ENCODE measurements at places on chromosomes 2 and 18. TPM values are rescaled to one million over a fixed set of nuclear protein-coding genes. Genes with fewer than 3 reads are reported as not detected.

The CPLX4 gene
- total RNA-seq: not detected

The PIEZO2 gene
- 0.57 TPM for total RNA-seq

The AFG3L2 gene
- 58.0 TPM for total RNA-seq

The EMILIN1 gene
- total RNA-seq: 0.31 TPM

The MOGAT1 gene
- total RNA-seq: not detected

- peak overlapping the region; percentile 92 for H3K27ac ChIP-seq
- peak overlapping the region; percentile 90 for H3K4me3 ChIP-seq
- H3K4me1 ChIP-seq: peaks cover 15% of the 10 kb centered on the region
- peaks cover 6% of the 10 kb centered on the region for H3K36me3 ChIP-seq
- DNase-seq: no peak
- H3K27me3 ChIP-seq: no peaks in the 10 kb centered on the region
These were observed 659 bp downstream of the FAM210A start for GRCh38 chr18:13725566-13726231.

- DNase-seq: no peak
- H3K27ac ChIP-seq: no peak overlapping the region
- no peaks in the 10 kb centered on the region for H3K4me1 ChIP-seq
- no peak overlapping the region for H3K4me3 ChIP-seq
- no peaks in the 10 kb centered on the region for H3K27me3 ChIP-seq
These were observed 1080.7 kb upstream of the CHAC2 start for GRCh38 chr2:52686935-52687334.

- DNase-seq: no peak
- H3K4me1 ChIP-seq: peaks cover 20% of the 10 kb centered on the region
- peak overlapping the region; percentile 98 for H3K27ac ChIP-seq
- no peaks in the 10 kb centered on the region for H3K36me3 ChIP-seq
- H3K4me3 ChIP-seq: peak overlapping the region; percentile 90
- no peaks in the 10 kb centered on the region for H3K27me3 ChIP-seq
These were observed 634 bp downstream of the CREB1 start for GRCh38 chr2:207530160-207531031.

DNA sequence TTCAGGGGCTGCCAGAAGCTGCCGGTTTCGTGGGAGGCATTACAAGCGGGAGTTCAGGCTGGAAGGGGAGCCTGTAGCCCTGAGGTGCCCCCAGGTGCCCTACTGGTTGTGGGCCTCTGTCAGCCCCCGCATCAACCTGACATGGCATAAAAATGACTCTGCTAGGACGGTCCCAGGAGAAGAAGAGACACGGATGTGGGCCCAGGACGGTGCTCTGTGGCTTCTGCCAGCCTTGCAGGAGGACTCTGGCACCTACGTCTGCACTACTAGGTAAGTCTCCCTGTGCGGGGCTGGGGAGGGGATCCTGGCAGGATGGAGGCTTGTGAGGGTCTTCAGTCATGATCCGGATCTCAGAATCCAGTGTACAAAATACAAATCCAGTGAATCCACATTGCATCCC lies 17.8 kb downstream of the IL1R2 start:
- H3K36me3 ChIP-seq: no peaks in the 10 kb centered on the region
- no peaks in the 10 kb centered on the region for H3K4me1 ChIP-seq
- H3K27me3 ChIP-seq: no peaks in the 10 kb centered on the region
- DNase-seq: no peak
- no peak overlapping the region for H3K4me3 ChIP-seq

- no peaks in the 10 kb centered on the region for H3K36me3 ChIP-seq
- no peaks in the 10 kb centered on the region for H3K27me3 ChIP-seq
- no peak overlapping the region for H3K4me3 ChIP-seq
- no peak for DNase-seq
These were observed 289.4 kb upstream of the HNRNPA3 start for GRCh38 chr2:176923205-176923604.

GRCh38 chr2:194745557-194746146 lies 911.4 kb upstream of the SLC39A10 start:
- no peaks in the 10 kb centered on the region for H3K36me3 ChIP-seq
- H3K27ac ChIP-seq: no peak overlapping the region
- no peaks in the 10 kb centered on the region for H3K4me1 ChIP-seq
- DNase-seq: no peak
- H3K27me3 ChIP-seq: no peaks in the 10 kb centered on the region

DNA sequence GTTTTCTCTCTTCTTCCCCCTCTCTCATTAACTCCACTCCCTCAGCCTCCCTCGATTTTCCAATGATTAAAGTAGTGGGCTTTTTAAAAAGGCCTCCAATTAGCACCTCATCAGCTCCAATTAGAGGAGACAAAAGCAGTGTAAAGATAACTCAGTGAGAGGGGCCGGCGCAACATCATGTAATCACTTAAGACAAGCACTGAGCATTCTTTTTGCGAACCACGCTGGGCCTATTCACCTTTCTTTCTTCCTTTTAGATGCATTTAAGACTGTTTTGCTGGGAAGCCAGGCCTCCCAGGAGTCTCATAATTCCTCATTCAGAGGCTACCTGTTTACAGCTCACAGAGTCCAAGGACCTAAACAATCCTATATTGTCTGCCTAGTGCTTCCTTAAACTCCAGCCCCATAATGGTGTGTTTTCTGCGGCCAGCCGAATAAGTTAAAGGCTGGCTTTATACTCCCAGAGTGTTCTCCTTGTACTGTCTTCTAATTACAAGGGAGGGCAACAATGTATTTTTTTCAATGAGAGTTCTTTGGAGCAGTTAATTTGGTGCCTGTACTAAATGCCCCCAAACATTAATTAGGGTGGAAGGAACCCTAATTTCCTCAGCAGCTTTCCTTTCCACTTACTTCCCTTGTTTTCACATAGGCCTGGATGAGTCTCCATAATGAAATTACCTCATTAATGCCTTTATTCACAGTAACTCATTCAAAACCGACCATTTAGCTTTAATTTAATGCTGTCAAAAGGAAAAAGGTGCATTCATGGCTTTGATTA lies 28.0 kb upstream of the LMAN1 start:
- no peak overlapping the region for H3K27ac ChIP-seq
- H3K27me3 ChIP-seq: no peaks in the 10 kb centered on the region
- H3K4me1 ChIP-seq: no peaks in the 10 kb centered on the region
- no peak overlapping the region for H3K4me3 ChIP-seq
- no peaks in the 10 kb centered on the region for H3K36me3 ChIP-seq

GRCh38 chr2:109383505-109384307 lies 230.1 kb downstream of the SEPTIN10 start:
- H3K27ac ChIP-seq: no peak overlapping the region
- no peaks in the 10 kb centered on the region for H3K27me3 ChIP-seq
- no peaks in the 10 kb centered on the region for H3K36me3 ChIP-seq
- H3K4me1 ChIP-seq: no peaks in the 10 kb centered on the region
- no peak for DNase-seq

Data from Panc1 (cell line).